ENCODE measurements at places on chromosomes 11 and 22.

- no peak for DNase-seq
Measured at GRCh38 chr22:25120761-25121212, 78.9 kb upstream of the CRYBB3 start.

DNA sequence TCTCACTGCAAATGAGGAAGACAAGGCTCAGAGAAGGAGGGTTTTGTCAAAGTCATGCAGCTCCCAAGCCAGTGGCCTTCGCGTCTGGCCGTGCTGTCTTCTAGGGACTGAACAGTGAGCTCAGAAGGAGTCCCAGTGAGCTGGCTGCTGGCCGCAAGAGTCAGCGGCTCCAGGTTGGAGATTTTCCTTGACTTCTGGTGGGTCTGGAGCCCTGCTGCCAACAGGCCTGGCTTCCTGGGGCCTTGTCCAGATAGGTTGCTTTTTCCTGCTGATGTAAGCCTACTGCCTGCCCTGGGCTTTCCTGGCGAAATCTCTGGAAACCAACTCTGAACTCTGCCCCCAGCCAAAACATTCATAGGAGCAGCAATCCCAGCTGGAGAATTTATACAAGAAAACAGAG, 272.7 kb upstream of the CADM1 start:
- no peak for DNase-seq

GRCh38 chr11:96211436-96211835, 131.6 kb downstream of the MAML2 start:
- DNase-seq = no peak

GRCh38 chr11:68127714-68128681, 6.8 kb upstream of the CHKA start:
- no peak for DNase-seq

DNA sequence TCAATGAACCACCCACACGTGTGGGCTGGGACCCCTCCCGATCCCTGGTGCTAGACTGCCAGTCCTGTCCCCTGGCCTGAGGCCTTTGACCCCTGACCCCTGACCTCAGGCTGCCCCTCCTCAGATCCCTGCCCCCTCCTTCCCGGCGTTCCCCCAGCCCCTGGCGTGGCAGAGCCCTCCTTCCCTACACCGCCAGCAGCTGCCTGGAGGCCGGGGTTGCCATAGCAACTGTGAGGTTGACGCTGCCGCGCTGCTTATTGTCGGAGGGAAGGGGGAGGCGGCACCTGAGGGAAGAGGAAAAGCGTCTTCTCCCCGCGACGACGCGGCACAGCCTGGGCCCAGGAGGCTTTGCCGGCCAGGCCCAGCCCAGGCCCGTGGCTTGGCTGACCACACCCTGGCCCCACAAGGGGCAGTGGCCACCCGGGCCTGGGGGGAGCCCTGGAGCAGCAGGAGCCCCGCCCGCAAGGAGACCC, 32.6 kb downstream of the SHANK3 start:
- DNase-seq = no peak

DNA sequence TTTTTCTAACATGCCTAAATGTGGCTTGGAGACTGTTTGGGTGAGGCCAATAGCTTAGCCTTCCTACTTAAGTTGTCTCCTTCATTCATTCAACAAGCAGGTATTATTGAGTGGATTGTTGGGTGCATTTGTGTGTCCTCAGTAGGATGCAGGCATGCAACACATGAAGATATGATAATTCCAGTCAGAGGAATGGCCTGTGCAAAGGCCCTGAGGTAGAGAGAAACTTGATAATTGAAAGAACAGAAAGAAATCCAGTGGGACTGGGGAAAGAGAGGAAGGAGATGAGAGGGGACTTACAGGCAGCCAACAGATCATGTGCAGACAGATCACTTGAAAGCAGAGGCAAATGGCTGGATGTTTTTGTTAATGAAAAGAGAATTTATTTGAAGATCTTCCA, 15.3 kb upstream of the PRAME start:
- no peak for DNase-seq

DNA sequence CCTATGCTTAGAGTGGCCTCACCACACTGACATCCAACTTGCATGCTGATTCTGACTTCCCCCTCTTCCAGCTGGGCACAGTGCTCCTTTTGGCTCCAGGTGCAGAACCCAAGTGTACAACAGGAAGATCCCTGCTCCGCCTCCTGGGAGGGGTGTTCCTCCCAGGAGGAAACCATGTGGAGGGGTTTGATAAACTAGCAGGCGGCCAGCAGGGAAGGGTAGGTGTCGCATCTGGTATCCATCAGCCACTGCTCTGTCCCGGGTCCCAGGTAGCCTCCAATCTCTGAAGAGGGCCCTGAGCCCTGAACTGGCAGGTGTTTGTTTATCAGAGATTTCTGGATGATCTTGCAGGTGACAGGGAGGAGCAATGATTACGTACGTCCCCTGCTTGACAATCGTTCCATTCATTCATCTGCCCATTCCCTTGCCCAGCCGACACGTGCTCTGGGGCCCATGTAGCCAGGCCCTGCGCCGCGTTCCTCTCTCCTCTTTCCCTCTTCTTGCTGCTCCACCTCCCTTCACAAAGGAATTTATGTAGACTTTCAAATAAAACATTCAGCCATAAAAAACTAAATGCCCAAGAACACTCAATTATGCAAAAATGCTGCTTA, 41.2 kb upstream of the MICAL2 start:
- DNase-seq = no peak

- DNase-seq = no peak
Measured at GRCh38 chr11:6572215-6572614, 31.2 kb downstream of the RRP8 start.

- DNase-seq = no peak
Measured at GRCh38 chr11:31995525-31996094, 95.3 kb upstream of the RCN1 start.

DNA sequence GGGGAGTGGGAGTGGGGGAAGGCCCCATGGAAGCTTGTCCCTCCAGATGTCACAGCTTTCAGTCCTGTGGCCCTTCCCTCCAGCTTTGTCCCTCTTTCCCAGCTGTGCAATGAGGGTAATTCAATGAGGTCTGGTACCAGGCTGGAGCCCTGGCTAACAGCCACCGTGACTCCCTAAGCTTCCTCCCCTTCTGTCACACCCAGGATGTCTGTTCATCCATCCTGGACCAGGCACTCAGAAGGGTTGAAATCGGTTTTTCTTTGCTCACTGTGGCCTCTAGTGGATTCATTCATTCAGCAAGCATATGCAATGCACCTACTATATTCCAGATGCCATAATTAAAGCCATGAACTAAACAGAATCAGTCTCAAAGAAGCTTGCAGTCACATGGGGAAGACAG, 38.7 kb downstream of the SYT13 start:
- DNase-seq = no peak

DNA sequence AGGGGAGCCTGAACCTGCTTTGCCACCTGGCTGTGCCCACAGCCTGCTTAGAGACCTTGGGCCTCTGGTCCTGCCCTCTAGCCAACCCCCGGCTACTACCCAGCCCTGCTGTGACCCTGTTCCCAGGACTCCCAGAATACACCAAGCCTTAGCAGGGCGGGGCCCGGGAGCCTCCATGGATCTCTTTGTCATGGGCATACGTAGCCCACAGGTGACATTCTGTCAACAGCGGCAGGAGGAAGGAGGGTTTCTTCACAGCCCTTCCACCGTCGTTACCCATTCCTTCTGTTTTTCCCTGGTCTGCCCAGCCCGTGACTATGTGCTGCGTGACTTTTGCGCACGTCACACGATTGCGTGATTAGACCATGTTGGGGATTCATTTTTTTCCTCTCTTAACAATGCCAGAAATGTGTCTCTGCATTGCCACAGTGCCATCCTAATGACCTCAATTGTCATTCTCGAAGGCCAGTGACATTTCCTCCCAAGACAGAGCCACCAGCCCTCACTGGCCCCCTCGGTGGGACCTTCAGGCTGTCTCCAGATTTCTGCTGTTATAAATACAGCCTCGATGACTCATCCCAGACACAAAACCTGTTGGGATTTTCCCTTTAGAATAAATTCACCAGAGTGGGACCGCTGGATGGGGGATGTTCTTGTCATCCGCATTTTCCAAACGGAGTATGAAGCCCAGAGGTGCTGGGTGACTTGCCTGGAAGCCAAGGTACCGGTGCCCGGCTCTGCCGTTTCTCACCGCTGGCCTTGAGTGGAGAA, 9.0 kb downstream of the SYT12 start:
- no peak for DNase-seq

DNA sequence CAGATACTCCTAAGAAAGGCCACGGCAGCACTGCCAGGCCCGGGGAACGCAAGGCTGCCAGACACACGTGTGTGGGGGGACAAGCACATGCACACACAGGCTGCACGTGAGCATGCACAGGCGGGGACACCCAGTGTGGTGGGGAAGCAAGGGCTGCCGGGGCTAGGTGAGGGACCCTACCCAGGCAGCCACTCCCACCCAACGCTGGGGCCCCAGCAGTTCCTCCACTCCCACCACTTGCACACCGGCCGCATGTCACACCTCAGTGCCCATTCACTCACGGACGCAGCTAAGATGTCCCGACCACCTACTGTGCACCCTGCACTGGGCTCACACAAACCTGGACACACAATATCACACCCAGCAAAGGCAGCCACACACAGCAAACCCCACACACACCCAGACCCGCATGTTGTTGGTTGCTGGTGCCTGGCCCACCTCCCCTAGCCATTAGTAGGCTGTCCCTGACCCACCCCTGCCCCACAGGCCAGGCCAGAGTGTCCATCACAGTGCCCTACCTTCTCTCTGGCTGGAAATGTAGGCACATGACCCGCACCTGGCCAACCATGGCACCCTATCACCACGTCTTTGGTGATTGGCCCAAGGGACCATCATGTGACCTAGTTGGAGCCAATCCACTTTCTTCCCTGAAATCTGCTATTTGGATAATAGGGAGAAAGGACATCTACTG, 8.8 kb downstream of the SSTR3 start:
- no peak for DNase-seq

DNA sequence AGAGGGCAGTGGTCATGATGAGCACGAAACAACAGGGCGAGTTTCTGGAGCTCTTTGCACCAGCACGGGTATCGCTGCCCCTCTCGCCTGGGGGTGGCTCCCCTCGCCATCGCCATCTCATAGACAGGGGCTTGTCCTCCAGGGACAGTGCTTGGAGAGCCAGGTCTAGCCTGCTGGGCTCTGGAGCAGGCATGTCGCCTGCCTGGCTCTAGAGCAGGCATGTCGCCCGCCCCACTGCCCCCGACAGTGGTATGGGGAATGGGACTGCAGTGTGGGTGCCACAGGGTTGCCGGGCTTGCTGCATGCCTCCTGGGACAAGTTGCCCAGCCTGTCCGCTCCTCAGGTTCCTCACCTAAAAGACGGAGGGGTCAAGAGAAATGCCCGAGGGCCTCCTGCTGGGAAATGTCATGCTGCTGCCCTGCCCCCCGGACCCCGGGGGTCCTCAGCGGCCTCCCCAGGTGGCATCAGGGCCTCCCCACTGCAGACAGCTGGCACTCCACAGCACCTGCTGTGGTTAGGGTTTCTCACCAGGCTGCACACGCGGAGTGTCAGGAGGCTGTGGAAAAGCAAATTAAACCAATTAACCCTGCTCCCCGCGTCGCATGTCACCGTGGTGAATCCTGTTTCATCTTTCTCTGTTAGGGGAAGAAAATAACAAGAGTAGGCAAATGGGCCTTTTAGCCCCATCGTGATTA, 403.0 kb downstream of the TBC1D22A start:
- DNase-seq = no peak

DNA sequence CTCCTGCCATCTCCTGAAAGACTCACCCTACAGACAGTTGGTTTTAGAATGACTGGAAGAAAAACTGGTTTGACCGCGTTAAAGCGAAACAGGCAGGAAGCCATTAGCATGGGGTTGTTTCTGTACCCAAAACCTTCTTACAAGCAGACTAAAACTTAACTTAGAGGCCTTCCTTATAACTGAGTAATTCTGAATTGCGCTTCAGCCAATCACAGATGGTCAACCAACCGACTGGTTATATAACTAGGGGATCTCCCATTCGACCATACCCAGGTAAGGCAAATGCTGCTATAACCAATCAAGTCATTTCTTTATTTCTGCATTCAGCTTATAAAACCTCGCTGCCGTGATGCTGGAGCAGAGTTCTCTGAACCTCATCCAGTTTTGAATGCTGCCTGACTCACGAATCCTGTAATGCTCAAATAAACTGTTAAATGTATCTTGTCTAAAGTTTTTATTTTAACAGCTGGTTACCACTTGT, 87.8 kb upstream of the DRD2 start:
- DNase-seq = no peak

DNA sequence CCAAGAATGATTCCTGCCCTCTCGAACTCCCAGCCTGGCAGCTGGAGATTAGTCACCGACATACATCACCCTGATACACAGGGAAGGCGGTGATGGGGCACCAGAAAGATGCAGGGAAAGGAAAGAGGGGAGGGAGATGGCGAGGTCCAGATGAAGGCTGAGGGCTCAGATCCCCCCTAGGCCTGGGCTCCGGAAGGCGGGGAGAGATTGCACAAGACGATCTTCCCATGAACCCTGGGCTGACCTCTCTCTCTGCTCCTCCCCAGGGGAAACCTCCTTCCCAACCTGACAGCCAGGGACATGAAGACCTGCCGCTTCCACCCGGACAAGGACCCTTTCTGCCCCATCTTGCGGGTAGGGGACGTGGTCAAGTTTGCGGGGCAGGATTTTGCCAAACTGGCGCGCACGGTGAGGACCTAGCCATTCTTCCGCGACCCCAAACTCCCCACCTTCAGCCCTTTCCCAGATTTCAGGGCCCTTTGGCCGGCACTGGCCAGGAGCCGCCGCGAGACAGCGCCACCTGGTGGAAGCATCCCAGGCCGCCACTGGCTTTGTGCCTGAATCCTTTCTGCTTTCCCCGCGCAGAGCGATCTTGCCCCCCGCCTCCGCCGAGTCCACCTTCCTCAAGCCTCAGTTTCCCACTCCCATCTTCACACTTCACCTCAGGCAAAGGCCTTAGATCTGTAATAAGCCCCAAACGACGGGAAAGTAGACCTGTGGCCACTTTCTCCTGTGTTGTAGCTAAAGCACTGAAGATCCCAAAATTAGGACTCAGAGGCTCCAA, 11.5 kb downstream of the P2RX3 start:
- no peak for DNase-seq

- no peak for DNase-seq
Measured at GRCh38 chr11:12114193-12115033, 4.0 kb downstream of the MICAL2 start.
